SK-N-SH (cell line): ENCODE measurements at places on chromosomes 5 and 9. TPM values are rescaled to one million over a fixed set of nuclear protein-coding genes. Genes with fewer than 3 reads are reported as not detected.

ADAM19 gene
- polyA plus RNA-seq = 43.1 and 46.9 TPM in 2 replicates

AQP3 gene
- 0.52 and 0.64 TPM in 2 replicates for polyA plus RNA-seq

PCDH1 gene
- polyA plus RNA-seq = 0.08 and 0.10 TPM in 2 replicates

AQP7 gene
- 0.05 TPM in 1 of 2 replicates, not detected in the other for polyA plus RNA-seq

CA9 gene
- 0.99 and 1.4 TPM in 2 replicates for polyA plus RNA-seq

GRIA1 gene
- 0.35 and 0.80 TPM in 2 replicates for polyA plus RNA-seq

TLX3 gene
- 3.6 and 4.7 TPM in 2 replicates for polyA plus RNA-seq

LRRC14B gene
- polyA plus RNA-seq = not detected in 2 replicates

MINAR2 gene
- polyA plus RNA-seq = not detected in 2 replicates

PSD2 gene
- polyA plus RNA-seq = 0.15 TPM in 2 replicates

IL4 gene
- not detected in 2 replicates for polyA plus RNA-seq

ARL15 gene
- polyA plus RNA-seq = 6.4 and 11.0 TPM in 2 replicates

SMIM3 gene
- polyA plus RNA-seq = 39.9 and 44.8 TPM in 2 replicates

CDKN2B gene
- polyA plus RNA-seq = 6.3 and 6.4 TPM in 2 replicates

PDZD2 gene
- polyA plus RNA-seq = 0.06 and 0.13 TPM in 2 replicates

KIF2A gene
- polyA plus RNA-seq = 14.3 and 16.1 TPM in 2 replicates
